ENCODE measurements at places on chromosomes 3 and 15.

DNA sequence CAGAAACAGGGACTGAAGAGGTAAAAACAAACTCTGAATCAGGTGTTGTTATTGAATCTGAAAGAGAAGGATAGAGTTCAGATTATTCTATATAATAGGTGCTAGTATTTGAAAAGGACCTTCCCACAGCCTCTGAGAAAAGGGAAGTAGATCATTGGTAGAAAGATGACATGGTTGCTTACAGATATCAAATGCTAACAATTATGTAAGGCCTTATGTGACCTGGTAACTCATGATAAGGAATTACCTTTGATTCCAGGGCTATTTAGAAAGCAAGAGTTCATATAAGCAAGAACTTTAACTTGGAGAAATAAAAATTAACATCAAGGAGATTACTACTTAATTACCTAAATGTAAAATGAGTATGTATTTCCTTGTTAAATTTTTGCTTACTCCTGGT is 7.6 kb downstream of the SLC27A2 start:
- no peak for DNase-seq

DNA sequence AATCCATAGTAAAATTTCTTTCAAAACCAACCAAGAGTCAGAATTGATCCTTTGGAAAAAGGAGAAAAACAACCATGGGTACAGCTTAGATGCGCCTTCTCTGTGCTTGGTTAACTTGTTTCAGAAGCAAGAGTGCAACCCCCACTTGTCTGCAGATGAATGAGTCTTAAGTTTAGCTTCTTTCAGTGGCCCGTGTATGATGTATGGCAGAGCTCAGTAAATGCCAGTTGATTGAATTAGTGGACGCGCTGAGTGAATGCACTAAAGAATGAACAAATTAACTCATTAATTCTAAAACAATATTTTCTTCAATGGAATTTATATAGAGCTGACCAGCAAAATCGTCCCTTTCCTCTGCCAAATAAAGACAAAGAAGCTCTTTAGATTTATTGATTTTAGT is 67.0 kb upstream of the ARHGEF3 start:
- DNase-seq = no peak

DNA sequence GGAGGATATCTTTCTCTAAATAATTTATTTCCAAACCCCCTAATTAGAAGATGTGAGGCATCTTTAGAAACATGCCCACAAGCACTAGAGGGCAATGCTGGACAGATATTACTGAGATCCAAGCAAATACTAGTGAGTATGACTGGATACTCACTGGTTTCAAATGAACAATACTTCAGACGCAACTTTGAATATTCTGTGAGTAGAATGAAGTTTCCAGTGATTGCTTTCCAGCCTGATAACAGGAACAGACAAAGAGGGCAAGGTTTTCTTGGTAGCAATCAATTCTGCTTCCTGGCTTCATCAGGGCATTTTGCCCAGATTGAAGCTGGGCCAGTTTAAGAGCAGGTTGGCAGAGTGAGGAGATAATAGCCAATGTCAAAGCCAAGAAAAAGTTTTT is 442.6 kb upstream of the PDZRN3 start:
- DNase-seq = peak; percentile 54

GRCh38 chr15:39735120-39735717 is 47.4 kb downstream of the FSIP1 start:
- DNase-seq = no peak

DNA sequence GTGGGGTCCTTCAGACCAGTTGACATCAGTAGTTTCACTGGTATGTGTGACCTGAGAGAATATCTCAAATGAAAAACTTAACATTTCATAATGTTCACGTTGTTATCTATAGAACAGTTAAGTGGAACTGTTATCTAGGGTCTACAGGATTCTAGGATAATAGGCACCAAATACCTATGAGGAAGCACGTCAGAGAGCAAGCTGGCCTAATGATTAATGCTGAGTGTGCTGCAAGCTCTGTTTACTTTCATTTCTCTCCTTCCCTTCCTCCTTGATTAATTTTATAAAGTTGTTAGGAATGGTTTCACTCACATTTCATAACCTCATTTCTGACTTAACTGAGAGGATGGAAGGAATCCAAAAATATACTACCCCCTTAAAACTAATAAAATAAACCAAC is 362.5 kb upstream of the ZNF717 start:
- DNase-seq = no peak

DNA sequence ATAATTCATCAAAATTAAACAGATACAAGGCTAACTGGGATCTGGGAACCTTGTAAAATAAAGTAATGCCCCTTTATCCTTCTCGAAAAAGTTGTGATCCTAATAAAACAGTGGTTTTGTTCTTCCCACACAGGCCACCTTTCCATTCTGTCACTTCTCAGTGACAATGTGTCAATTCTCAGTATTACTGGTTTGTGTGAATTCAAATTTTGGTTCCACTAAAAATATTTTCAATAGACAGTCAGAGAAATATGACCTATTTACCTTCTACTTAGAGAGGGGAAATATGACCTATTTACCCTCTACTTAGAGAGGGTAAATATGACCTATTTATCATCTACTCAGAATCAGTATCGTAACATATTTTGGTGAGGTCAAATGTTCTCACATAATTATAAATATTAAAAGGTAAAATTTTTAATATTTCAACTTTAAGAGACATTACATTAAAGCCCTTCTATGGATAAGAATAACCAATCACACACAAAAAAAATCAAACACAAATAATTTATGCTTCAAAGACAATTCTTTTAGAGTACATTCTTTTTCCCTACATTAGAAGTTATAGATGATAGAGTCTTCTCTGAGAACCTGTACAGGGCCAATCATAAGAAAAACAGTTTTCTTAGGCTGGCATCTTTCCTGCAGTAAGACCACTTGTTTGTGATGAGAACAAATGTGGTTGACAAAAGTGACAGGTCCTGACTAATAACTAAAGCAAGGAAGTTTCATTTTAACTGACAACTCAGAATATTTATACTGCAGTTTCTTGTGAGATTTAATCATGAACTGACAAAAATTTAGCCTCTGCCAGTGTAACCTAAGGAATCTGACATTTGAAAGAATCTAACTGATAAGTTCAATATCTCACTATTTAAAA is 323.3 kb downstream of the DIPK2A start:
- DNase-seq = no peak

DNA sequence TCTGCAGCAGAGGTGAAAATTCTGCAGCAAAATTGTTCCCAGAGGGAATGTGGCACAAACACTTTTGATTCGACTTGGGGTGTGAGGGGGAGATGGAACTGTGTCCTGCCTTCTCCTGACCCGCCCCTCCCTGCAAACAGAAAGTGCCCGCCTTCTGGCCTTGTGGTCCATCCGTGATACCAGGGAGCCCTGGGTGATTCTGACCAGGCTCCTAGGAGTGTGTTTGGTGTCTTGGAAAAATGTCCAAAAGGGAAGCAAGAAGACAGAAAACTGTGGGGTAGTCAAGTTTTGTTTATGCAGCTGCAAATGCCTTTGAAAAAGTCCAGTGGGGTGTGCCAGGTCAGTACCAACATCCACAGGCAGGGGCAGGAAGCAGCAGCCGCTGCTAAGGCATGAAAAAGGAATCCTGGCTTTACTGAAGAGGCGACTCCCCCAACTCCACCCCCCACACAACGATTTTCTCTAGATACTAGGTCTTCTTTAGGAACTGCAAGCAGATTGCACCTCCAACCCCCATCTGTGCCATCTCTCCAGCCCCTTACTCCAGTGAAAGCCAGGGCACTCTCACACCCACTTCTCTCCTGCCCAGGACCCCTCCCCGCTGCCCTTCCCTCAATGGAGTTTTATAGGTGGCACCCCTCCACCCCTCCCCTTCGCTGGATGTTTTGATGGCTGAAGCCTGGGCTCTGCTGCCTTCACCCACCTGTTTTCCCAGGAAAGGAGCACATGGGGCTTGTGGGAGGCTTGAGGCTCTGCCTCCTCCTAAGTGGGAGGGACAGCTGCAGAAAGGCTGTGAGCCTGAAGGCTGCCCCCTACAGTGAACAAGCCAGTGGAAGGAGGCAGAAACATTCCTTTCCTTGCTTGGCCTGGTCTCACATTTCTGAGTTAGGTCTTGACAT is 82.4 kb upstream of the HERC1 start:
- DNase-seq = peak; percentile 57

DNA sequence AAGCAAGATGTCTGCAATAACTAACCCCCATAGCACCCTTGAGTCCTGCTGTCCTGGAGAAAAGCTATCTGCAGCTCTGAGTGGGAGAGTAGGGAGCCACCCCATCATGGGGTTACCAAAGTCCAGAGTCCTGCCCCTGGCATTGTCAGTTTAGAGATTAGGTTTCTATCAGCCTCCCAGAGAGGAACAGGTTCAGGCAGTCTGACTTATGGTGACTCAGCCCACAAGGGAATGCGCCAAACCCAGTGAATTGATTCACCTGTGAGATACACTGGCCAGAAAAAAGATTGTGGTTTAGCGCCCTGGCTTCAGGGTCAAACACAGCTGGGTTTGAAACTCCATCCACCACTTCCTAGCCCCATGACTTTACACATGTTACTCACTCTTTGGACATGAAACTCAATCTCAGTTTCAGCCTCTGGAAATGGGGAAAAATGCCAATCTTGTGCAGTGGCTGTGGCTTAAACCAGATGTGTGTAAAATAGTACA is 263.6 kb upstream of the HES1 start:
- peak; percentile 70 for DNase-seq

DNA sequence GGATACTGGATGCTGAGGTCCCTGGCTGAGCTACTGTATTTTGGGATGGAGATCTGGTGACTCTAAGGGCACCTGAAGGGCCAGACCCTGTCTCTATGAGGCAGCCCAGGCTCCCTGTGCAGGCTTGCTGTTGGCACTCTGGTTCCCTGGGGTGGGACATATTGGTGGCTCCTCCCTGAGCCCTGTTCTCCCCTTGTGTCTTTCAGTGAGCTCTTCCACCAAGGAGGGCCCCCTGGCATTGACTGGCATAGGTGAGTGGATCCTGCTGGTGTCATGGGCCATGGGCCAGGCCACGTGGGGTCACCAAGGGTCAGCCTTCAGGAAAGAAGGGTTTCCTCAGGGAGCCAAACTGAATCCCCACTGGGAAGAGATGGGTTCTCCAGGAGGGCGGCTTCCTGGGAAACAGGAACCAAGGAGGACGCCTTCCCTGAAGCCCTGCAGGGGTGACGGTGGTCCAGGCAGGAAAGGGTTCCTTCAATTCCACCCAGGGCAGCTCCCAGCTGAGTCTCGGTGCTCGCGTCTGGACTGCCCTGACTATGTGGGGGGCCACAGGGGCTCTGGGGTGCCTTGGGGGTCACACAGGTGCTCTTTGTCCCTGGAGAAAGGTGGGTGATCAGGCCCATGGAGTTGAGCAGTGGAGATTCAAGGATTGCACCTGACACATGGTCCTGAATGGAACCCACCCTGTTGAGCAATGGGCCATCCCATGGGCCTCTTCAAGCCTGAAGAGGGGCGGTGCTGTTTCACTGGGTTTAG is 220.4 kb downstream of the SNRPN start:
- no peak for DNase-seq

GRCh38 chr15:58065445-58066041 is at the start of gene ALDH1A2:
ALDH1A2 (minus strand) TSS chr15:58065711; CDS start chr15:58065650, 61 bp downstream.
- DNase-seq = no peak

GRCh38 chr15:52680761-52681160 is 1.6 kb upstream of the ATOSA start:
- DNase-seq = no peak

- DNase-seq = peak; percentile 82
Measured at GRCh38 chr3:106249159-106249558, 380.3 kb upstream of the CBLB start.

DNA sequence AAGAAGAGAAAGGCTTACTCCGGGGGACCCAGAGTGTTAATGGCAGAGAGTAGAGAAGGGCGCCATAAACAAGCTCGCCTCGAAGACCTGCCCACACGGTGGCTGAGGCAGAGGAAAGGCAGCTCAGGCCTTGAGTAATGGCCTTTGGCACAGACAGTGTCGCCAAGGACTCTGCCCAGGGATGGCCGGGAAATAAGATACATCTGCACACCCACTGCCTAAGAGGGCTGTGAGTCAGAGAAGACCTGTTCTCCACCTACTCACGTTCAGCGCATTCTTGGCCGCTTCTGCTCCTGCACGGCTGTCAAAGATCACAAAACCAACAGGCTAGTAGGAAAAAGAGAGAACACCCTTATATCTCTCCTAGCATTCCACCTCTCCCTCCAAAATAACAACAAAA is 26.2 kb downstream of the RBPMS2 start:
- peak; percentile 21 for DNase-seq

GRCh38 chr3:21920421-21920861 is 169.4 kb upstream of the ZNF385D start:
- DNase-seq = peak; percentile 92

DNA sequence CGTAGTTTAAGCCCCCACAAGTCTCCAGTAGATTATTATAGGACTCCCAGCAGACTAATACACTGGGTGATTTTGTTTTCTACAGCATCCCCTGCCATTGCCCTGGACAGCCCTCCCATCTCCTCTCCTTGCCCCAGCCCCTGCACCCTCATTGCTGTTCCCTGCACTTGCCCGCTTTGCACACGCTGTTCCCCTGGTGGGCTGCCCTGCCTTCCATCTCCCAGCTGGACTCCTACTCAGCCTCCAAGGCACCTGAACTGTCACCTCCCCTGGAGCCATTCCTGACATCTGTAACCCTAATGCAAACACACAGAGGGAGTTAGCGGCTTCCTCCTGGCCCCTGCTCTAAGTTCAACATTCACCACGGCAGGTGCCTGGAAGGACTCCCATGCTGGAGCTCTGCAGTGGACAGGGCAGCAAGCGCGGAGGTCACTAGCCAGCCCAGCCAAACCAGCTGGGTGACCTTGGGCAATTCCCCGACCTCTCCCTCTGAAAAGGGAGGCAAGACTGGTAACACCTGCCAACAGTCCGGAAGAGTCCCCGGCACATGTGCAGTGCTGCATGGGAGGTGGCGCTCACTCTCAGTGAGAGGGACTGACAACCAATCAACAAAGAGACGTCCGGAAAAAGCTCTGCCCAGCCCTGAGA is 38.8 kb upstream of the IQSEC1 start:
- no peak for DNase-seq

GRCh38 chr3:138066383-138066782 is 49.0 kb downstream of the DZIP1L start:
- DNase-seq = no peak

DNA sequence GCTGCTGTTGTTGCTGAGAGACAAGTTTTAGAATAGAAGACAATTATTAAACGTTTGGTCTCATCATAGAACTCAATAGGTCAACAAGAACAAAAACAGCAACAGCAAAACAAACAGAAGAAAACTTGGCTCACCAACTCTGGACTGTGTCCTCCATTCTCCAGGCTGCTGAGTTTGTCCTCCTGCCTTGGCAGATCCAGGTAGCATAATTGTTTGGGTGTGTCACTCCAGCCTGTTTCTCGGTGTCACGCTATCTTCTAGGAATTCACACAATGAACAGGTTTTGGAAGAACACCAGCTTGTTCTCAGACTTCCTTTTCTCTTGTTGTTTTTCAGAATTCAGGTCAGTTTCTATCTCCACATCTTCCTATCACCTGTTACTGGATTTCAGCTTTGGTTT is 34.7 kb downstream of the ARRDC4 start:
- no peak for DNase-seq

DNA sequence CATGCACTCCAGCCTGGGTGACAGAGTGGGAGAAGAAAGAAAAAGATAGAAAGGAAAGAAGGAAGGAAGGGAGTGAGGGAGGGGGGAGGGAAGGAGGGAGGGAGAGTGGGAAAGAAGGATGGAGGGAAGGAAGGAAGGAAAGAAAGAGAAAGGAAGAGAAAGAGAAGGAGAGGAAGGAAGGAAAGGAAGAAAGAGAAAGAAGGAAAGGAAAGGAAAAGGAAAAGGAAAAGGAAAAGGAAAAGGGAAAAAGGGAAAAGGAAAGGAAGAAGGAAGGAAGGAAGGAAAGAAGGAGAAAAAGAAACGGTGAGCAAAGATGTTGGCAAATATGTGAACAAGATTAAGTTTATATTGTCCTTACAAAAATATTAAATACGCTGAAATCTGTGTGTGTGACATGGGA is 36.2 kb upstream of the TICRR start:
- DNase-seq = no peak

All from fibroblast of skin of scalp (primary cell).